ENCODE measurements at places on chromosomes 13 and 19.

- DNase-seq = no peak
These were observed 300.4 kb downstream of the SLITRK6 start for GRCh38 chr13:85498774-85499173.

- no peak for DNase-seq
These were observed 15.8 kb upstream of the SPRYD7 start for GRCh38 chr13:49951754-49952535.

DNA sequence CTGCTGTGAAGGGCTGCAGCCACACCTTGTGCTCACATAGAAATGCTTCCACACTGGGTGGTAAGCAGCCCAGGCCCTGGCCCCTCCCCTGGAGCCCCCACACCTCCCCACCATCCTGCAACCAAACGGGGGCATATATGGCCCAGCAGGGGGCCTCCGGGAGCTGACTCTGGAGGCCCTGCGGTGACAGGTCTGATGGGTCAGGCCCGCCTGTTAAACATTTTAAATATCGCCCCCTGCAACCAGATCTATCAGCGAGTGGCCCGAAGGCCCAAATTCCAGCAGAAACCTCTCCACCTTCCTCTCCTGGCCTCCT is 48.0 kb upstream of the KATNAL1 start:
- no peak for DNase-seq

- DNase-seq = no peak
These were observed 157.9 kb upstream of the FREM2 start for GRCh38 chr13:38528986-38529385.

GRCh38 chr19:19304186-19304965 is 15.9 kb downstream of the SUGP1 start:
- no peak for DNase-seq

Measured in Right ventricle myocardium superior (tissue), 1 donor.